ENCODE measurements at places on chromosomes 3 and 15.
A peak's percentile ranks its signal among the peaks of the same experiment; 100 is the strongest.

GRCh38 chr3:169458752-169459151 lies 204.8 kb downstream of the MECOM start:
- DNase-seq: no peak

- no peak for DNase-seq
Measured at GRCh38 chr15:71627188-71627587, 183.2 kb upstream of the NR2E3 start.

GRCh38 chr15:73388256-73388781 lies 19.6 kb upstream of the HCN4 start:
- no peak for DNase-seq

DNA sequence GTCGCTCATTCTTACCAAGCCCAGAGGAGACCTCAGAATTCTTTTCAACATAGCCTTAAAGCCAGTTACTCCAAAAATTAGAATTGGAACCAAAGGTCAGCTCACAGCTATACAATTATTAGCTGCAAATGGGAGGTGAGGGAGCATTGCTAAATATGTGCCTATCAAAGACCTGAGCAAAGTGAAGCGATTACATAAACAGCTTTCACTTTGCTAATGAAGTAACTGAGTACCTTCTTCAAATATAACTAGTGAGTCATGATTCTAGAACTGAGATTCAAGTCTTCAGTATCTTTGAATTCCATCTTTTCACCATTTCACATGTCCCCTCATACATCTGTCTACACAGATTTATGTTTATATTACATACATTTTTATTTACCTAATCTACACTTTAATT lies 122.6 kb downstream of the P2RY1 start:
- DNase-seq: no peak

DNA sequence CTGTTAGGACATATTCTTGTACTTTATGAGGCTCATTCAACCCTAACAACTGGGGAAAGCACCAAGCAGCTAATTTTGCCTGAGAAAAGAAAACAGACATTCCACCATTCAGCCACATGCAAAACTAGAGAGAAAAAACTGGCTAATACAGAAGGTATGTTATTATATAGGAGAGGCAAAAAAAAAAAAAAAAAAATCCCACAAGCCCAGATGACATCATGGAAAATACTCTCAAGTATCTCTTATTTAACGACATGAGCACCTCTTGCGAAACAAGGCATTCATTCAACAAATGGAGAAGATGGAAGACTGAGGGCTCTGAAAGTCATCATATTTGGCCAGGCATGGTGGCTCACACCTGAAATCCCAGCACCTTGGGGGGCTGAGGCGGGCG lies 61.5 kb downstream of the PRICKLE2 start:
- no peak for DNase-seq

DNA sequence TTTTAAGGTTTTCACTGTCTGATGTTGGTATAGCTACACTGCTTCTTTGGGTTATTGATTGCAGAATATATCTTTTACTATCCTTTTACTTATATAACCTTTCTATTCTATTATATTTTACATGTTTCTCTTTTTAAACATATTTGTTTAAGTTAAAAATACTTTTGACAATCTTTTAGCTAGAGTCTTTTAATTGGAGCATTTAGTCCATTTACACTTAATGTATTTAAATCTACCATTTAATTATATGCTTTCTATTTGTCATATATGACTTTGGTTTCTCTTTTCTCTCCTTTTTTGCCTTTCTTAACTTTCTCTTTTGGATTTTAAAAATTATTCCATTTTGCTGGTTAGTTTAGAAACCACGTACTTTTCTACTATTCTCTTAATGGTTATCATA lies 53.7 kb upstream of the PRR23C start:
- DNase-seq: no peak

DNA sequence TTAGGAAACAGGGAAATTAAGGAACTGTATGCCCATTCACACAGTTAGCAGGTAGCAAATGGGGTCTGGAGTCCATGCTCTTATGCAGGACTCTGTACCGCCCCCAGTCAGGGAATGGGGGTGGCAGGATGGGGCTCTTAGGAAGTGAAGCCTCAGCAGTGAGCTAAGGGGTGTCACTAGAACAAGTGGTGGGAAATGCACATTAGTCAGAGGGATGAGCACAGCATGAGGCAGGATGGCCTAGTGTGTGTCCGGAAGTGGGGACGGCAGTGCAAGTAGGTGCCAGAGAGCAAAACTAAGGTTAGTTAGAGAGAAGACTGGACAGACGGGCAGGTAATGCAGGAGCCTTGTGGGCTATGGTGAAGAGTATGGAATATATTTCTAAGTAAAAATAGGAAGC lies 60.7 kb downstream of the ST3GAL6 start:
- no peak for DNase-seq

- no peak for DNase-seq
Measured at GRCh38 chr15:74036271-74037170, 42.0 kb downstream of the PML start.

- no peak for DNase-seq
Measured at GRCh38 chr3:10778492-10779292, 37.3 kb upstream of the SLC6A11 start.

DNA sequence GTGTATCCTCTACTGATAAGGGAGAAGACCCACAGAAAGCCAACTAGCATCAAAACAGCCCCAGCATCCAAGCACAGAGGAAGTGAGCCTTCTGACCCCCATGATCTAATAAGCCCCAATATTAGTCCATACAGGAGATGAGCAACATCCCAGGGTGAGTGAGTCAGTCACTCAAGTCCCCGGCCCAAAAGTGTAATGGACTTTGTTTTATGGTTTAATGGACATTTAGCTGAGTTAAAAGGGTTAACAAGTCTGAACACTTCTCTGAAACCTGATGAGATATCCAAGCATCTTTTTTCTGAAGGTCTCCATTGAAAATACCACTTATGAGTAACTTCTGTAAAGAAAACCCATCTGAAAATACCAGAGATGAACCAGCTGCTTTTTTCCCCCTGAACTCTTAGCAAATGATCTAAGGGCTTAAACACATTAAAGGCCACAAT lies 115.6 kb downstream of the GREM1 start:
- no peak for DNase-seq

DNA sequence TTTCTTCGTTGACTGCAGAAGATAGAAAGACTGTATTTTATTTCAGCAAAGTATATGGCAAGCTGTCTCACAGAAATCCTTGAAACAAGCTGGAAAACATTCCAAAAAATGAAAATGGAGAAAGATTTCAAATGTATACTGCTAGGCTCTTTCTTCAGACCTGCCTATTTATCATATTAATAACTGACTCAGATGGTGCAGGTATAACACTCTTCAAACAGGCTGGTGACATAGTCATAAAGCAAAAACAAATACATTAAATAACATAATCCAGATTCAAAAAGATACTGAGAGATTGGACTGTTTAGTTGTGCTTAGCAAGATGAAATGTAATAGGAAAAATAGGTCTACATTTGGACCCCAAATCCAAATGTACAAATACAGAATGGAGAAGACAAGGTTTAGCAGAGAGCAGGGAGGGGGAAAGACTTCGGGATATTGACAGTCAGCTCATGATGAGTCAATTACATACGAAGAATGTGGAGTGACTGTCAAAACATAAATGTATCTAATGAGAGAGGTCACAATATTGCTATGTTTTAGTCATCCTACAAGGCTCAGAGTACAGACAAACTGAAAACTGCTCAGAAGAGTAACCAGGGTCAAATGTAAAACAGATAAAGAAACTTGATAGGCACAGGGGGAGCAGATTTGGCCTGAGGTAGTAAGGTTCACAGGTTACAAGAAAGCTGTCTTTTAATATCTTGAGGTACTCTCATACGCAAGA lies 88.7 kb downstream of the DMXL2 start:
- DNase-seq: no peak

DNA sequence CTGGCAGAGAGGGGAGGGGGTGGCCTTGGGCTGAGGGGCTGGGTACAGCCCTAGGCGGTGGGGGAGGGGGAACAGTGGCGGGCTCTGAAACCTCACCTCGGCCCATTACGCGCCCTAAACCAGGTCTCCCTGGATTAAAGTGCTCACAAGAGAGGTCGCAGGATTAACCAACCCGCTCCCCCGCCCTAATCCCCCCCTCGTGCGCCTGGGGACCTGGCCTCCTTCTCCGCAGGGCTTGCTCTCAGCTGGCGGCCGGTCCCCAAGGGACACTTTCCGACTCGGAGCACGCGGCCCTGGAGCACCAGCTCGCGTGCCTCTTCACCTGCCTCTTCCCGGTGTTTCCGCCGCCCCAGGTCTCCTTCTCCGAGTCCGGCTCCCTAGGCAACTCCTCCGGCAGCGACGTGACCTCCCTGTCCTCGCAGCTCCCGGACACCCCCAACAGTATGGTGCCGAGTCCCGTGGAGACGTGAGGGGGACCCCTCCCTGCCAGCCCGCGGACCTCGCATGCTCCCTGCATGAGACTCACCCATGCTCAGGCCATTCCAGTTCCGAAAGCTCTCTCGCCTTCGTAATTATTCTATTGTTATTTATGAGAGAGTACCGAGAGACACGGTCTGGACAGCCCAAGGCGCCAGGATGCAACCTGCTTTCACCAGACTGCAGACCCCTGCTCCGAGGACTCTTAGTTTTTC lies 4.9 kb downstream of the ISL2 start:
- no peak for DNase-seq

DNA sequence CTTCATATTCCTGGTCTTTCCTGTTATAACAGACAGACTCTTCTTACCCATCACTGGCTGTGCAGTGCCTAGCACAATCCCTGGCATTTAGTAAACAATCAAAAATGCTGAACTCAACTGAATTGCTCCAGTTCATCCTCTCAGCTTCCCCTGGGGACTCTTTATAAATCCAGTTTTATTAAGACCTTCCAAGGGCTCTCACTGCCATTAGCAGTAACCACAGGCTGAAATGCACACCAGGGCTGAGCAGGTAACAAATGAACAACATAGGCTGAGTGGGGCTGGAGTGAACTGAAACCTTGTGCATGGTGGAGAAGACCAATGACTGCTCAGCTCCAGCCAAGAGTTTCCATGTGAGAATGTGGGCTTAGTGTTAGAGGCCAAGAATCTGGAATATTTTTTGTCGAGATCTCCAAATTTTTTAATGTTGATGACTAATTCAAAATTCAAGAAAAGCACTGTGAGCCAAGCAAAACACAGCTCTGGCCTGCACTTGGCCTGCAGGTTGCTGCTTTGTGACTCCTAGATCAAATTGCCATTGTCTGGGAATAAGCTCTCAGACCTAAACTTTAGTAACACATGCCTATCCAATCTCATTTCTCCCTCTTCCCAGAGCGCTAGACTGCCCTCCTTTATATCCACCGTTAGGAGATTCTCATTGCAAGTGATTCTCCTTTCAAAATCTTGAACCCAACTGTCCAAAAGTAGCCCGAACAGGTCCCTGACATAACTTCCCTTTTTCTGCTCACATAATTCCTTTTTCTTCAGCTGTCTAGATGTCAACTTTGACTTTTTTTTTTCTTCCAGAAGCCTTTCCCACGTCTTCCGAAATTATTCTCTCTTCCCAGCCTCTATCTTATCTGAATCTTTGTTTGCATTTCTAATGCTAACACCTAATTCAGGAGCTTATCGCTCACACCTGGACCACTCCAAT lies 7.4 kb downstream of the SQOR start:
- no peak for DNase-seq

DNA sequence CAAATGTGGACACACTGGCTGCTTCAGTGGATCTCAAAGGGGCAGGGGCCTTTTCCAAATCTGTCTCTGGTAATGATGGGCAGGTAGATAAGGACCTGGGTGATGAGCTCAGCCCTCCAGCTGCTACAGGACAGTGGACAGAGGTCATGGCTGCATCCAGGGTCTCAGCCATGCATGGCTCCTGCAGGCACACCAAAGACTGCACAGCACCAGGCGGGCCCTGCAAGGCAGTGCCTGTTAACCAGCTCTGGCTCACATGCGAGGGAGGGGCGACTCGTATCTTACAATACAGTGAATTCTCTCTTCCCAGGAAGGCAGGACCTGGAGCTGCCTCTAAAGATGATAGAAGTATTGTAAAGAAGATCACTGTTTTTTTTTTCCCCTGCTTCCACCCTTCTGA lies 58.7 kb downstream of the OXNAD1 start:
- no peak for DNase-seq

DNA sequence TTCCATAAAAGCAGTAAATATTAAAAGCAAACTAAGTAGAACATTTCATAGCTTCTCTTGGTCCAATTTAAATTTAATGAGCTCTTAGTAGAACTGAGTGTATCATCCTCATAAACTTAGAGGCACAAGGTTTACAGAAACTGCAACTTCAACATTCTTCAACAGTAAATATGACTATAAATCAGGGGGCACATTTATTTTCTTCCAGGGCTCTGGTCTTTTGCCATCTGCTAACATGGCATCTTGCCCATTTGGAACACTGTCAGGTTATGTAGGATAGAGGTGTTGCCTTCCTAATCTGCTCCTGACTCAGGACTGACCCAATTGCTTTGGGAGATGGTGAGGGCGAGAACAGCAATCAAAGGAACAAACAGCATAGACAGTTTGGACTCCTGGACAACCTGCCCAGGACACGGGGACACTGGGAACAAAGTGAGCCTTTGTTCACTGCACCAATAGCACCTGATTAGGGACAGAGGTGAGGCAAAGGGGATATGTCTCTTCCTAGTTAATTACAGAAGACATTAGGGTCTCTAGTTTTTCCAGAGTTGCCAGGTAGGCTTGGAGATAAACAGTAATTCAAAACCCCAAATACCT lies 610.2 kb upstream of the ROBO2 start:
- no peak for DNase-seq

DNA sequence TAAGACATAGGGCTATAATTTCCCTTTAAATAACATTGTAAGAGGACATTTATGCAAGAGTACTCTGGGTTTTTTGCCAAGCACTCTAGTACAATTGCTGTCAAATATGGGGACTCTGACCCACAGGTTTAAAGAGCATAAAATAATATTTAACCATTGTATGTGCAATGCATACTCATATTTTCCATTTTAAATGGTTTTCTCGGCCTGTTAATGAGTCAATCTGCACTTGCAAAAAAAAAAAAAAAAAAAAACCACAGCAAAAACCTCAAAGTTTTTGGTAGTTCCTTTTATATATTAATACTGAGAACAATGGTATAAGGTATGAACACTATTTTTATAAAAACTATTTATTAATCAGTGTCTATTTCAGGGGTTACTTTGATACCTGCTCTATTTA lies 304.0 kb upstream of the CBLB start:
- DNase-seq: peak; percentile 17

GRCh38 chr3:138284079-138284478 lies 45.6 kb downstream of the NME9 start:
- DNase-seq: no peak

DNA sequence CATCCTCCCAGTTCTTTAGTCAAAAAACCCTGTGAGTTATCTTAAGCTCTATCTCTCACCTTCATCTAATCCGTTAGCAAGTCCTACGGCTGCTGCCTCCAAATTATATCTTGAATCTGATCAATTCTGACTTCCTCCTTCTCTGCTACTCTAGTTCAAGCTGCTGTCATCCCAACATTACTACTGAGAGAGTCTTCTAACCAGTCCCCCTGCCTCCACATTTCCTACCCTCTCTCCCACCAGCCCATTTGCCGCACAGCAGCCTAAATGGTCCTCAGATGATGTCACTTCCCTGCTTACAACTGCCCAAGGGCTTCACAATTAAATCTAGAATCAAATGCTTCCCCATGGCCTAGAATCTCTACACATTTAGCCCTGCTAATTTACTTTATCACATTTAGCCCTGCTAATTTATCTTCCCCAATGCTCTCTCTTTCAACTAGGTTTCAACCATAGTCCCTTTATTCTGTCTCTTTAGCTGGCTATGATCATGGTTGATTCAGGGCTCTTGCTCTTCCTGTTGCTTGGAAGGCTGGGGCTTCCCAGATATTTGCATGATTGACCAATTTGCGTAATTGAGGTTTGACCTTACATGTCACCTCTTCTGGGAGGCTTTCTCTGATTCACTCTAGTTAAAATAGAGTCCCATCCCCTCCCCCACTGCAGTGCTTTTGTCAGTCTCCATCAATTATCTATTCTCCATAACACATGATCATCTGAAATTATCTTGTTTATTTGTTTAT lies 11.0 kb upstream of the ARL14 start:
- no peak for DNase-seq
